Ureter (tissue), 1 donor: ENCODE measurements at places on chromosomes 6 and 20. TPM values are rescaled to one million over a fixed set of nuclear protein-coding genes. Genes with fewer than 3 reads are reported as not detected.

- DNase-seq: no peak
These were observed 48.5 kb downstream of the PYGB start for GRCh38 chr20:25296094-25297093.

DNA sequence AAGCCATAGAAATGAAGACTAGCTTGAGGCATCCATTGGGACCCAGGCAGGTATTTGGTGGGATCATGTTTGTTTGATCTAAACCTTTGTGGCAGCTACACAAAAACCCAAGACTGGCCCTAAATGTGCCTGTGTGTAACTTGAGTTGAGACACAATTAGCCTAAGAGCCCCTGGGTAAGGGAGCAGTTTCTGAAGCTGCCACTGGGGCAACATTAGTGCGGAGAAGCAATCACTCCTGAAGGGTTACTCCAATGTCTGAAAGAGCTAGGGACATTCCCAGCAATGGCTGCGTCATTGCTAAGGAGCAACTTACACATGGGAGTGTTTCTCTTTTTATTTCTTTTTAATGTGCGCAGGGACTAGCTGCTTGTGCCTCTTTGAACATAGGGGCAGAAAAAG, 67.9 kb upstream of the EEF1E1 start:
- DNase-seq: no peak

GRCh38 chr6:138250053-138250452, 31.8 kb upstream of the PBOV1 start:
- DNase-seq: no peak

- DNase-seq: no peak
These were observed 388.2 kb downstream of the CDH4 start for GRCh38 chr20:61640131-61640870.

DNA sequence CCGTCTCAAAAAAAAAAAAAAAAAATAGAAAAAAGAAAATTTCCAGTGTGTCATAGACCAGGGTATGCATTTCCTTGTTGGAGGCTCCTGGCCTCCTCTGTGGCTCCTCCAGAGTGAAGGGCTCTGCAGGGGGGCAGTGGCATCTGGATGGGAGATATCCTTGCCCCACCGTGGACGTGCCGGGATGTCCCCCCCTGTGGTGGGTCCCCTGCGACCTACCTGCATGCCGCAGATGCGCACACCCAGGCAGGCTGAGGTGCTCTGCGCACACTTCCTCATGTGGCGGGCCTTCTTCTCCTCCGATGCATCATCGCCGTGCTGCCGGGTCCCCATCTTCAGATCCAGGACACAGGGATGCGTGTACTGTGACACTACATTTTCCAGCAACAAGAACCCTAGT, 13.7 kb upstream of the UQCC2 start:
- no peak for DNase-seq

DNA sequence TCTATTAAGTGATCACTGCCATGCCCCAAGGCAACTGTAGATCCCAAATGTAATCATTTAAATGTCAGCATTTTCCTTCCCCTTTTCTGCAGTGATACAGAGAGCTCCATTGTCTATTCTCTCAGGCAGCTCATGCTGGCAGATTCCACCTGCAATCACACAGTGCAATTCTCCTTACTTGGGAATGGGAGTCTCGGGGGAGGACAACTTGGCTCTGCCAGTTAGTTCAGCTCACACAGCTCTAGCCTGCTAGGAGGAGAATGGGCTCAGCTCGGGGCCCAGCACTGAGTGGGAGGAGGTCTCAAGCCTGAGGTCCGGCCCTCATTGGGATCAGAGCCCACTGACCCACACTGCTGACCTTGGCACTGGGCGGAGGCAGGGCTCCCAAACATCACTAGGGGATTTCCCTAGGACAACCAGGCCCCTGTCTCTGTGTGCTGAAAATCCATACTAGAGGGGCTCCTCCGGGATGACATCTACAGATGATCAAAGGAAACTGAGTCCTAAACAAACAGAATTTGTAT, 109.2 kb upstream of the ASF1A start:
- no peak for DNase-seq

DNA sequence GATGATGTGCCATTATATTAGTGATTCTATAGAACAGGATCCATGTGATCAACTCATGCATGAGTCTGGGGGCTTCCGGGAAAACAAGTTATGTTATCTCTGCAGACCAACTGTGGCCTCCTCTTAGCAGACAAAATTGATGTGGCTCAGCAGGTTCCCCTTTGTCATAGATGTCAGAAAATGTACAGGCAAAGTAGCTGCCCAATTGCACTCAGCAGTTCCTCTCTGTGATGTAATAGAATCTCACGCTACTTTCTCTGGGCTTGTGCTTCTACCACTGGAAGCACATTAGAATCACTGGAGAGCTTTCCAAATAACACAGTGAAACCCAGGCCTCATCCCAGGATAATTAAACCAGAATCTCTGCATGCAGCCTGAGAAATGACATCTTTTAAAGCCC, 253.1 kb downstream of the SLC24A3 start:
- DNase-seq: no peak

GRCh38 chr6:30463651-30464618, 25.4 kb upstream of the HLA-E start:
- no peak for DNase-seq

Gene GJA1
- total RNA-seq: 74.2 TPM

DNA sequence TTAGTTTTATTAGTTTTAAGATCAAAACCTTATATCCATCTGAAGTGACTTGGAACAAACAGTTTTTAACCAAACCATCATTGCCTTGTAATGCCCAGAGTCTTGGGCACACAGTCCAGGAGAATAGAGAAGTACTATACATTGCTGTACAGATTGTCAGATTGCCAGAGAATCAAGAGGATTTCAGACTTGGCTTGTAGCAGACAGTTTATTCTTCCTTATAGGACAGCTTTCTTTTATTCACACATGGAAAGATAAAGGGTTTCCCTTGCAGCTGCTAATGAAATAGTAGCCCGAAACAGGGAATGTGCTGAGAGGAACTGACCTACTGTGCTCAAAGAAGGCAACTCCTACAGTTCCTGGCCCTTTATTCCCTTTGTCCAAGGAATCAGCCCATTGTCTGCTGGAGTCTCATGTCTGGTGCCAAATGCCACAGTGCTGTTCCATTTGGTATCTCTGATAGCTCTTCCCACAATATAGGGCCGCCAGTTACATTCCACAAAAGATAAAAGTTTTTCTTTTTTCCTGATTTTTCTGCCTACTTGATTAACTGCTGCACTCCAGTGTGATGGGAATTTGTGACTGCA, 30.6 kb downstream of the DCBLD1 start:
- no peak for DNase-seq

Gene MRPS18B
- total RNA-seq: 56.0 TPM

GRCh38 chr20:34512955-34513419, 3.2 kb upstream of the DYNLRB1 start:
- no peak for DNase-seq

- no peak for DNase-seq
These were observed 44.8 kb upstream of the AFDN start for GRCh38 chr6:167781868-167782267.

DNA sequence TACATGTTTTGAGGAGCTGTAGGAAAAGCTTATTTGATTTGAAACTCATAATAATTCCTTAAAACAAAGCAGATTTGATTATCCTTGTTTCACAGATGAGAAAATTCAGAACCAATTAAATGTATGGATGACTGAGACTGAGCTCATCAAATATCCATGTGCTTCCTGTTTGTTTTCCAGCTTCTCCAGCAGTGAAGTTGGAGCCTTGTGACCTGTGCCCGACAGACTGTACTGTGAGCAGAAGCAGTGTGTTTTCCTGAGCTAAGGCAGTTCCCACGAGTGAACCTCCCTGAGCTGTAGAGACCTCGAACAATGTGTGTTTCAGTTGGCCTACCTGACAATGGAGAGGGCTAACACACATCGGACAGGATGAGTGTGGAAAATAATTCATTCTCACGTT, 599.5 kb upstream of the NRSN1 start:
- DNase-seq: no peak

Gene PAK5
- total RNA-seq: 0.13 TPM

- DNase-seq: no peak
These were observed 52.3 kb downstream of the MOCS1 start for GRCh38 chr6:39881851-39882530.

DNA sequence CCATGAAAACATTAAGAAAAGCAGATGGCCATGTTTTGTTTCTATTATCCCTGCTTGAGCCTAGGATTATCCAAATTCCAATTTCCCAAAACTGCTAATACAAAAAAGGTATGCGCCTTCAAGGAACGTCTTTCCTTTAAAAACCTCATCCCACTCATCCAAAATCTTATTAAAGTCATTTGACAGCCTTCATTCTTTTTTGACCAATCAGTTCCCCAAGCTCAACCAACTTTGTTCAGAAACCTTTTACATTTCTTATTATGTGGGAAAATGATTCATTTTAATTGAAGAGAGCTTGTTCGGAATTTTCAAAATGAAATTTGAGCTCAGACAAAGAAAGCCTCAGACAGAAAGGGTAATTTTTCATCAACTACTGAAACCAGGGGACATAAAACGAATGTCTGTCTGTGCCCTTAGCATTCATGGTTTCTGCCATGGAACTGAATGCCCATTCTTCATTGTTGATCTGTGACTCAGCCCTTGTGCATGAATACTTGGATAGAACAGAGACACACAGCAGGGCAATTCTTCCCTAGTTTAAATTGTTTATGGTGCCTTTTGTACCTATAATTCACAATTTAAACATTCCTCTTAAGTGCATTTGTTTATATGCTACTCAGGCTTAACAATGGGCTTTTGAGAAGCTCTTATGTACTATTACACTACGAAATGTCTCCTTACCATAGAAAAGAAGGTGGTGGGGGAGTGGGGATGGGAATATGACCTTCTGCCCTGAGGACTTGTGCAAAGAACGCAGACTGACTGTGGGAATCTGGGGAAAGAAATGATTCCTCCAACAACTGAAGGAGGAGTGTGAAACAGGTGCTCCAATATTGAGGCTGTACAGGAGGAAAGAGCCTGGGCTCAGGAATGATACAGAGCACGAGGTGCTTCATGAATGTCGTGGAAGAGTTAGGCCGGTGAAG, 49.8 kb upstream of the ERVFRD-1 start:
- no peak for DNase-seq
